ENCODE measurements at places on chromosomes 2 and 18.

- DNase-seq: no peak
Observed at GRCh38 chr2:95722131-95722697, 130.4 kb downstream of the TRIM43 start.

- no peak for DNase-seq
Observed at GRCh38 chr2:197378494-197379307, 56.1 kb downstream of the SF3B1 start.

DNA sequence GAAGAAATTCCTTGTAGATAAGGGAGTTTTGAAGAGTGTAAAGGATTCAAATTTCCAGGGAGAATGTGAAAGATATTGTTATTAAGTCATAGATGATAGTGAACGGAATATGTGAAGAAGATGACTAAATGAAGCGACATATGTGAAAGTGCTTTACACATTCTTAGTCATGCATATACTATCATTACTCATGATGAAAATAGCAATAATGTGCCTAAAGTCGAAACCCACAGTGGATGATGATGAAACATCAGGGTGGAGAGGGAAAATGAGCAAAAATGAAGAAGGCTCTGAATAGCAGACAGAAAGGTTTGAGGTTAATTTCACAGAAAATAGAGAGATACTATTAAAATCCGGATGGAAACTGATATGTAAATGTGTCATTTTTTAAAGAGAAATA, 1237.1 kb downstream of the LRP1B start:
- DNase-seq: peak; percentile 78

GRCh38 chr2:163659224-163659623, 76.6 kb downstream of the FIGN start:
- DNase-seq: no peak

DNA sequence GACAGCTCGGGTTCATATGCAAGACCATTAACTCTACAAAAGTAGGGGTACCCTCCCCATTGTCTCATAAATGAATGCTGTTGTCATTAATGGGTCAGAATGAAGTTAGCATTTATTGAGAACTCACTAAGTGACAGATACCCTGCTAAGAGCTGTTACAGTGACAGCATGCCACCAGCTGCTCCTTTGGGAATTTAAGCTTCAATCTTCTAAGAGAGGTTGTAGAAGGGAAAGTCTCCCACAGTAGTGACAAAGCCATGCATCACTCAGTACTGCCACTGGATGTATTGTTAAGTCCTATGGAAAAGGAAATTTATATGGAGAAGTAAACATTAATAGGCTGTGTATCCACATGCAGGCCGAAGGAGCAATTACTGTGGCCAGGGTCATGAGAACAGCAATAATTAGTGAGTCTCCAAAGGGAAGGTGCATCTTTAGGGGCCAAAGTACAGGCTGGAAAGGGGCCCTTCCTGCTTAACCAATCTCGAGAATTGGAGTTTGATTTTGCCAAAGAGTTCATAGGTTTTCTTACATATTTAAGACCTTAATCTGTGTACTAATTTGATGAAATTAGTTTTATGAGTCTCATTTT, 64.5 kb upstream of the FAM124B start:
- no peak for DNase-seq

GRCh38 chr18:6279308-6279707, 135.4 kb downstream of the L3MBTL4 start:
- no peak for DNase-seq

DNA sequence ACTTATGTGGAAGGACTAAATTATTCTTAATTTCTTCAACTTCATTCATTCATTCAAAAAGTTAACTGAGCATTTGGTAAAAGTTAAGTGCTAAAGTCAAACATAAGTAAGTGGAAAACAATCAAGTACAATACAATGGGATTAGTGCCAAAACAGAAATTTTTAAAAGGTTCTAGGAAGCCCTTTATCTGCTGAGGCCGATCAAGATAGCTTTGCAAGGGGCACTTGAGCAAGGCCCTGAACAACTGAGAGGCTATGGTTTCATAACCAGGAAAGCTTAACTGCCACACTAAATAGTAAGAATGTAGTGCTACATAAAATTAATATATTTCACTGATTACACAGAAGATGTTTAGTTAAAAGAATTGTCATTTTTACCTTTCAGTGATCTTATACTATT, 76.5 kb downstream of the NOL10 start:
- DNase-seq: no peak

GRCh38 chr2:42199626-42200025, 30.5 kb downstream of the EML4 start:
- DNase-seq: no peak

GRCh38 chr18:33231474-33232317, 208.8 kb downstream of the CCDC178 start:
- DNase-seq: peak; percentile 59

GRCh38 chr2:74039611-74040010, 54.9 kb downstream of the TET3 start:
- DNase-seq: no peak

DNA sequence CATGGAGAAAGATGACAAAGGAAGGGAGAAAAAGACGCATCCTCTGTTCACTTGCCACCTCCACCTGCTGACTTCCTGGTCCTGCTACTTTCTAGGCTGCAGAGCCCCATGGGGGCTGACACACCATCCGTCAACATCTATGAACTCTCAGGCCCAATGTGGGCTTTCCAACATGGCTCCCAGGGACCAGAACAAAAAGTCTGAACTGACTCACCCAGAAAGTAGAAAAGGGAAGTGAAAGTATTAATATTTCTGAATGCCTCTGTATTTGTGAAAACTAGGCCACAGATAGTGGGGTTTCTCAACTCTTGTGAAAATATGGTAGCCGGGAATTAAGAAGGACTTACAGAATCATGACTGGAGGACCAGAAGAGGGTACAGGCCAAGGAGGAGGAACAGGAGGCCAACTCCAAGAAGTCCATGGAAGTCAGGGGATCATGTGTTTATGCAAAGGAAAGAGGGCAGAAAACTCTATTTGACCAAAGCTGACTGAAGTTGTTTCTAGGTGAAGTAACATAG, 123.1 kb upstream of the CAB39 start:
- no peak for DNase-seq

DNA sequence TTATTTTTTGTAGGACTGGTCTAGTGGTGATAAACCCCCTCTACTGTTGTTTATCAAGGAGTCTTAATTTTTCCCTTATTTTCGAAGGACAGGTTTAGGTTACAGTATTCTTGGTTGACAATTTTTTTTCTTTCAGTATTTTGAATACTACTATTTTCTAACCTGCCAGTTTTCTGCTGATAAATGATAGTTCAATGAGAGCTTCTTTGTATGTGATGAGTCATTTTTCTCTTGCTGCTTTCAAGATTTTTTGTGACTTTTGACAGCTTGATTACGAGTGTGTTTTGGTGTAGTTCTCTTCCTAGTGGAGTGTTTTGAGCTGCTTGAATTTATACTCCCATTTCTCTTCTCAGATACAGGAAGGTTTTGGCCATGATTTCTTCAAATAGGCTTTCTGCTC, 77.5 kb downstream of the ACSL3 start:
- no peak for DNase-seq

- peak; percentile 87 for DNase-seq
Observed at GRCh38 chr18:2981212-2981728, 31.7 kb downstream of the LPIN2 start.

- DNase-seq: no peak
Observed at GRCh38 chr2:352696-353095, 64.8 kb upstream of the ALKAL2 start.

DNA sequence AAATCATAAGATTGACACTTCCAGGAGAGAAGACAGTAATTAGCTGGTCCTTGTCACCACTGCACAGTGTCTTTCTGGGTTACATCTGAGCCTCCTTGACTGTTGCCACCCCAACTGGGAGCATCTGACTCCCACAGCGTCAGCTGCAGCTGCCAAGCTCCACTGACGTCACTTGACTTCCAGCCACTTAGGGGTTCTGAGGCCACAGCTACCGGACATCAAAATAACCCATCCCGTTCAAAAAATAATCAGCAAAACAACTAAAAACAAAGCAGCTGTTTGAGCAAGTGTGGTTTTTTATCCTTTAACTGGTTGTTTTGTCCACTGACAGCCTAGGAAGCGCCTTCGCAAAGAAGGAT, 206.5 kb upstream of the AGAP1 start:
- no peak for DNase-seq

DNA sequence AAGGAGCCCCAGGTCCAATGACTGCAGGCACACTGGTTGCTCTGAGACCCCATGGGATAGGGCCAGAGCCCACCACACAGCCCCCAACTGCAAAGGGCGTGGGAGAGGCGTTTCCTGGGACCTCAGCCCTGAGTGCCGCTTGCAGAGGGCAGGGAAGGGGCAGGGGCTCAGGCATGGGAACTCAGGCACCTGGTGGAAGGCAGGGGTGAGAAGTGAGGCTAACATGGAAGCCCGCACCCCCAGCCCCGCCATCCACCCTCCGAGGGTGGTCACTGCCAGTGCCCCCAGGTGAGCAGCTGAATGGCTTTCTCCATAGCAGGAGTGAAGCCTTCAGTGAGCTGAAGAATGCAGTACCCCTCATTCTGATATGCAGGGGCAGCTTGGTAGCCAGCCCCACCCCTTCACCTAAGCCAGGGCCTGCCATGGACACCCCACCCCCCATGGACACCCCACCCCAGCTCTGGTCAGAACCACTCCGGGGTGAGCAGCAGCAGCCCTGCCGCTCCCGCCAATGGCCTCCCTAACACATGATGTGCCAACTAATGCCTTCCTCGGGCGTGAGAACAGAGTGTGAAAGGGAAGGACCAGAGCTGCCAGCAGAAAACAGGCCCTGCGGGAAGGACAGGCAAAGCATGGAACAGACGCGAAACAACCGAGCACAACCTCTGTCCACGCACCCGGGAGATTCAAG, 6.6 kb downstream of the KIF1A start:
- DNase-seq: no peak

DNA sequence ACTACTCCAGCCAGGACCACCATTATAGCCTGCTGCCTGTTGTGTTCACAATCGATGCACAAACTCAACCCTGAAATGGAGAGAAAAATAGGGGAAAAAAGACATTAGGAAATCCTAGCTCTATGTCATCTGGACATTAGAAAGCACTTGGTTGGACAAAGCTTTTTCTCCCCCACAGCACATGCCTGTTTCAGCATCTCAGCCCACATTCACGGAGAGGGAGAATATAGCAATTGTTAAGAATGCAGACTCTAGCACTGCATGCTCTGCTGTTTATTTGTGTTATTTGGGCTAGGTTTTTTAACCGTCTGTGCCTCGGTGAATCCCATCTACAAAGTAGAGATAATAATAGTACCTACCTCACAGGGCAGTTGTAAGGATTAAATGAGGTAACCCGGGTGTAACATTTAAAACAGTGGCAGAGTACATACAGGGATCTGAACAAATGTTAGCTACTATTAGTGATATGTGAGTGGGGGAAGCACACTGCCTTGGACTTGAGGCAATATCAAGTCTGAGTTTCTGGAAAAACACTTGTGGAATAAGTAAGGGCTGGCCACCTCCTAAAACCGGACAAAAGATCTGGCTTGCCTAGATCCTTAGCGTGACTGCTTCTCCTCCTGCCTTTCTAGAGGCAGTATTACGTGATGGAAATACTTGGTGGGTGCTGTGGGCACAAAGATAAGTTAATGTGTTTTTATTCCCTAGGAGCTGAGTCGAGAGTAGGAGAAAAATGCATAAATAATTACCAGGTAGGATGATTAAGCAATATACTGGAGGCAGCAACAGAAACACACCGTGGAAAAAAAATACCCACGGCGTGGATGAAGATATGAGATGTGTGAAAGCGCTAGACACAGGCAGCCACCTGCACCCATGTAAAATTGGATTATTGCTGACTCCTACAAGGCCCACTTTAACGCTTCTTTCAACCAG, 1.0 kb upstream of the PPP1CB start:
- peak; percentile 22 for DNase-seq

DNA sequence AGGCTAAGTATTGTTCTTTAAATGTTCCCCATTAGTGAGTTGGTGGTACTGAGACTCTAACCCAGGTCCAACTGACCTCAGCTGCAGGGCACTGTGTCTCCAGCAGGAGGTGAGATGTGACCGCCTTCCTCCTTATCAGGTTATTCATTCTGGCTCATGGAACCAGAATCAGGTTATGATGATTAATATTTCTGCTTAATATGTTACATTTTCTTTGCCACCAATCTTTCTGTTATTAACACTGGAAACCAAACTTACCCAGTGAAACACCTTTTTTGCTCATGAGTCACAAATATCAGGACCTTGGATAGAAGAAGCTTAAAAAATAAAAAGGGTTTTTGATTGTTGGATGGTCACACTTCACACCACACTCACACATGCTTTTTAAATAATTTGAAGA, 85.4 kb downstream of the DPP4 start:
- no peak for DNase-seq

DNA sequence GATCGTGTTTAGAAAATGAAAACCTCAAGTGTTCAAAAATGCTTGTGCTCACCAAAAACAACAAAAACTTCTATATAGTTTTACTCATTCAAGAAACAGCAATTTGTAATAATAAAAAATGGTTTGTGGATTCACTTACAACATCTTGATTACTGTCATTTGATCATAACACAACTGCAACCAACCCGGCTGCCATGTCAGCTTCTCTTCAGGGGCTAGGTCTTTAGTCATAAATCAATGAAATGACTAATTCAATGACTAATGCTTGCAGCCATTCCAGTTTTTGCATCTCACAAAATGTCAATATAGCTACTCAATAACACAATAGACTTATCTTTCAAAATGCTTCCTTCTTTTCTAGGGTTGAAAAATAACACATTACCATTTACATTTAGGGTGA, 128.0 kb downstream of the OLA1 start:
- DNase-seq: no peak

DNA sequence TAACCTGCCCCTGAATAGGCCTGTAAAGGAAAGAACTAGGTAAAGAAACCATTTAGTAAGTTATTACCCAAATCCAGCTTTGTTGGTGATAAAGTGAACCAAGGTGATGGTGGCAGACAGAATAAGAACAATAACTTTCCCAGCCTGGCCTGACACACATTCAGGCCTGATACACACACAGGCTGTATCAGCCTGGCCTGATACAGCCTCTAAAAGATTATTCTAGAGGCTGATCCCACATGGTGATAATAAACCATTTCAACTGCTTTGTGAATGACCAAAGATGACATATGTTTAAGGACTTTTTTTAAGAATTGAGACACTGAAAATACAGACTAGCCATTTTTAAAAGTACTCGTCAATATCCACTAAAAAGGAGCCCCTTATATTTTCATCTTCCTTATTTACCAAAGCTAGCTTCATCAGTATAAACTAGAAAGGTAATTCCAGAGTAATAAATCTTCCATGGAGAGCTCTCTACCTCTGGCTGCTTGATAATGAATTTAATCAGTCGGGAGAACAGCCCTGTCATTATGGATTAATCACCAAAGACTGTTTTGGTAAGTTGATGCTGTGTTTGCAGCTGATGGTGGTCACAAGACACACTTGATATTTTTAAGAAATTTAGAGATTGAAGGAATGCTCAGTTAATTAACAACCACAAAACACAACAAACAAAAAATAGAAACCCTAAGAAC, 77.2 kb downstream of the SLC8A1 start:
- no peak for DNase-seq
